Cardiac atrium fibroblast (primary cell): ENCODE measurements at places on chromosomes 1 and 21. TPM values are rescaled to one million over a fixed set of nuclear protein-coding genes. Genes with fewer than 3 reads are reported as not detected.

The F13B gene
- total RNA-seq: not detected in 2 replicates

The LCE1E gene
- not detected in 2 replicates for total RNA-seq

The SNX7 gene
- 24.0 and 24.7 TPM in 2 replicates for total RNA-seq

The PLA2G2F gene
- not detected in 2 replicates for total RNA-seq

The VCAM1 gene
- 0.18 and 6.0 TPM in 2 replicates for total RNA-seq

The SLC37A1 gene
- total RNA-seq: 1.1 and 1.3 TPM in 2 replicates

The NBPF6 gene
- total RNA-seq: under 0.01 TPM in 1 of 2 replicates, not detected in the other

The RXFP4 gene
- not detected in 2 replicates for total RNA-seq

The LCE1F gene
- total RNA-seq: not detected in 2 replicates

The DMBX1 gene
- total RNA-seq: not detected in 2 replicates

The BCAR3 gene
- 44.8 and 45.7 TPM in 2 replicates for total RNA-seq

The LCE2A gene
- not detected in 2 replicates for total RNA-seq

The TMEM240 gene
- total RNA-seq: 7.0 TPM in 2 replicates

The CELA3B gene
- not detected in 2 replicates for total RNA-seq

The SAMSN1 gene
- 0.54 TPM in 1 of 2 replicates, not detected in the other for total RNA-seq

The PTPRU gene
- total RNA-seq: 13.9 and 23.5 TPM in 2 replicates

The LCK gene
- 0.49 TPM in 1 of 2 replicates, not detected in the other for total RNA-seq

The SHISA4 gene
- 33.9 and 36.6 TPM in 2 replicates for total RNA-seq

The VAV3 gene
- total RNA-seq: 0.65 TPM in 1 of 2 replicates, not detected in the other

The WNT4 gene
- total RNA-seq: not detected in 2 replicates

The TLCD4 gene
- total RNA-seq: 0.32 and 0.54 TPM in 2 replicates

The CEP85 gene
- 4.1 and 5.2 TPM in 2 replicates for total RNA-seq

The TEKT2 gene
- total RNA-seq: 0.90 TPM in 1 of 2 replicates, not detected in the other

The KRTAP7-1 gene
- not detected in 2 replicates for total RNA-seq

The S100A13 gene
- 144 and 173 TPM in 2 replicates for total RNA-seq
